ENCODE measurements at places on chromosomes 3 and 15.

GRCh38 chr3:160224811-160225175, 429 bp upstream of the C3orf80 start:
- no peak for DNase-seq

- no peak for DNase-seq
Measured at GRCh38 chr15:26971271-26972018, 464 bp downstream of the GABRG3 start.

- no peak for DNase-seq
Measured at GRCh38 chr3:58021072-58021959, 13.1 kb downstream of the FLNB start.

DNA sequence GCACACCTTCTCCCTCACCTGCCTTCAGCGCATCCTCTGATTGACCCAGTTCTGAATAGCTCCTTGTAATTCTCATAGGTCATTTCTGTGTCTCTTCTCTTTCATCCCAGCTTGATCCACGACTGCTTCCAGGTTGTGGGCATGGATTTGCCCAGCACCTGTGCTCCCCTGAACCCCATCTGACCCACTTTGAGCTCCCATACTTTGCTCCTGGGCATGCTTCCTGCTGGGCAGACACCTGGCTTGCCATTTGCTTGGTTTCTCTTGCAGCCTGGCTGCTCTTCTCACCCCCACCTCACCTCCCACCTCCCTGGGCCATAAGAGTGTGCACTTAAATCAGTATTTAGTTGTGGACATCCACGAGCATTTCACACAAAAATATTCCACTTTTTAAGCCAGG, 635.5 kb downstream of the TBL1XR1 start:
- DNase-seq: no peak

- no peak for DNase-seq
Measured at GRCh38 chr15:60795471-60795870, 316.5 kb upstream of the ICE2 start.

GRCh38 chr3:124206225-124207055, 214.5 kb upstream of the ROPN1 start:
- DNase-seq: no peak

GRCh38 chr3:116247605-116248004, 197.7 kb downstream of the LSAMP start:
- no peak for DNase-seq

GRCh38 chr3:188905547-188905946, 266.2 kb upstream of the TPRG1 start:
- DNase-seq: no peak

DNA sequence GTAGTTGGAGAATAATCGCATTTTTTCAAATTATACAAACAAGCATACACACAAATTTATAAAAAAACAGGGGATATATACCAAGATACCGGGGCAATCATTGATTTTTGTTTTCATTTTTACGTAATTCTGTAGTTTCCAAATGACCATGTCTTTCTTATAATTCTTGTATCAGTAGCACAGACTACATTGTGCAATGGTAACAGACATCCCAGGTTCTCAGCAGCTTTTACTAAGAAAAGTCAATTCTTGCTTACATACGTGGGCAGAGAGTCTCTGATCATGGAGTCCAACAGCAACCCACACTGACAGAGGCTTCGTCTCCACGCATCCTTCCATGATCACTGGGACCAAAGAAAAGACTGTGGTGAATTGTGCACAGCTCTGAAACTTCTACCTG, 441.3 kb downstream of the TBL1XR1 start:
- DNase-seq: no peak

- no peak for DNase-seq
Measured at GRCh38 chr3:52286777-52287110, 884 bp upstream of the GLYCTK start.

Data from stimulated activated CD8-positive, alpha-beta memory T cell treated with anti-CD3 and anti-CD28 coated beads, Interleukin-4, amount 100 ng/mL, for 1 hour (primary cell).